Stimulated activated CD8-positive, alpha-beta memory T cell treated with anti-CD3 and anti-CD28 coated beads, Interleukin-15, amount 100 ng/mL, for 48 hours (primary cell): ENCODE measurements at places on chromosomes 11 and 22.

DNA sequence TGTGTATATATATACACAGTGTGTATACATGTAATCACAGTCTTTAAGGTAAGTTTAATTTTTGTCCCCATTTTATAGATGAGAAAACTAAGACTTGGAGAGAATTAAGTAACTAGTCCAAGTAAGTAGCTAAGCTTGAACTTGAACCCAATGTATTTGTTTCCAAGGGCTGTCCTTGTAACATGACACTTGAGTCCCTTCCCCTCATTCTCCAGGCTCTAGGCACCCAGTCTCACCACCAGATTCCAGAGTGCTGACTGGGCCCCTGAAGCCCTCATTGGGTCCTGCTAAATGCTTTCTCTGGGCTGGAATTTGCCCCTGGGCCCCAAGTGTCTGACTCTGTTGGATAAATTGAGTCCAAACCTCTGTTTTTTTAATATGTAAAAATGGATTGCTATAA is 45.5 kb downstream of the ADM start:
- DNase-seq = no peak

- DNase-seq = no peak
Measured at GRCh38 chr22:31230871-31231621, 18.9 kb downstream of the LIMK2 start.

- DNase-seq = no peak
Measured at GRCh38 chr11:86241956-86242535, 2.5 kb upstream of the EED start.

DNA sequence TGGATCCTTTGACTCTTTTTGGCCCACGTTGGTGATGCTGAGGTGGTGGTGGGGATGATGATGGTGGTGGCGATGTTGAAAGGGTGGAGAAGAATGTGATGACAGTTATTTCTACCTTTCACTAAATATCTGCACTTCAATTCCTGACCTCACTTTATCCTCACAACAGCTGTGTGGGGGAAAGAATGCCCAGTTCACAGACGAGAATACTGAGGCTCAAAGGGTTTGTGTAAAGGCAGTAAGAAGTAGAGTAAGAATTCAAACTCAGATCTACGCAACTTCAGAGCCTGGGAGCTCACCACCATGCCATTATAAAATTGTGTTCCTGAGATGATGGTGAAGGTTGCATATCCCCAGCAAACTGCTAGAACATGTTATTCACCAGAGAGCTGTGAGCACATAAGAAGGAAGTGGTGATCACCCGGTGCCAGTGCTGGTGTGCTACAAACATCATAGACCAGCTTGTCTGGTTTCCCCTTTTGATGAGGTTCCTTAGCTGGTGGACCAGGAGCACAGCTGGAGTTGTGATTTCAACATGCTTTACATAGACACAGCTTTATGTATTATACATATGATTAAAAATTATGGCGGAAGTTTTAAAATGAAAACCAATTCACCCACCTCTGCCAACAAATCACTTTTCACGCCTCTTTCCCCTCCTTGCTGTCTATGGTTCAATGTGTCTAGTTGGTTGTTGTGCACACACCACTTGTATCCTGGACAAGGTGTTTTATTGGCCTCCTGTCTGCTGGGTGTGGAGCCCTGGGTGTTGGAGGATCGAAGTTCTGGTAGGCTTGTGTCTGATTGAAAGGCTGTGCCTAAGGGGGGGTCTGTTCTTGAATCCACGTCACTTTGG is 6.2 kb downstream of the ST14 start:
- DNase-seq = no peak

- no peak for DNase-seq
Measured at GRCh38 chr22:29626497-29627195, 23.2 kb downstream of the NF2 start.

- no peak for DNase-seq
Measured at GRCh38 chr11:60563553-60564235, 48.5 kb downstream of the MS4A13 start.

- no peak for DNase-seq
Measured at GRCh38 chr11:36487619-36488018, 22.5 kb downstream of the TRAF6 start.

- DNase-seq = no peak
Measured at GRCh38 chr22:48756146-48757111, 1071.2 kb downstream of the BRD1 start.

DNA sequence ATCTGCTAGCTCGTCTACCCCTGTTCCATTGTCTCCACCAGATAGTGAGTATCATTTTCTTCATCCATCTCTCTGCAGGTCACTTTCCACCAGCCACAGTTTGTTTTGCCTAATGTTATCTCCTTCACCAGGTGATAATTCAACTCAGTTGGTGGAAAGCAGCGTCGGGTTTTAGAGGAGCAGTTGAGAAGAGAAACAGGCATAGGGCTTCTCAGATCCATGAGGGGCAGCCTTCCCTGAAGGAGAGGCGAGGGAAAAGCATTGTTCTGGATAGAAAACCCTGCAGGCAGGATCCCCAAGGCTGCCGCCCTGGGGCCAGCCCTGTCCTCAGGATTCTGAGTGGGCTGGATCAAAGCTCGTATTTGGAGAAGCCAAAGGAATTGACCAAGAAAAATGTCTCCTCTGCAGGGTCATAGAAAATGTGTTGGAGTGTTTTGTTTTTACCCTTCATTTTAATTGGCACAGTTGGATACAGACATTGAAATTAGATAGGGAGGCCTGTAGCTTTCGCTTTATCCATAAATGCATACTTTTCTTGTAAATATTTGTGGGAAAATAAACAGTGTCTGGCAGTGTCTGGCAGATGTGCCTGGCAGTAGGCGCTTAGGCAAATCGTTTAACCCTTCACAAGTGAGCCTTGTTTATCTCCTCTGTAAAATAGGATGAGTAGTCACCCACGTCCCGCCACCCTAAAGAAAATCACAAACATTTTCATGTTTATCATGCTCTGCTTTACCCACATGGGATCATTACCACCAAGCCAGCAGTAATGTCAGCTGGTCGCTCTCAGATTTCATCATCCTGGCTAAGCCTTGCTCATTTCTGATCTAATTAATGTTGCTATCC is 73.4 kb upstream of the TTC12 start:
- DNase-seq = no peak

DNA sequence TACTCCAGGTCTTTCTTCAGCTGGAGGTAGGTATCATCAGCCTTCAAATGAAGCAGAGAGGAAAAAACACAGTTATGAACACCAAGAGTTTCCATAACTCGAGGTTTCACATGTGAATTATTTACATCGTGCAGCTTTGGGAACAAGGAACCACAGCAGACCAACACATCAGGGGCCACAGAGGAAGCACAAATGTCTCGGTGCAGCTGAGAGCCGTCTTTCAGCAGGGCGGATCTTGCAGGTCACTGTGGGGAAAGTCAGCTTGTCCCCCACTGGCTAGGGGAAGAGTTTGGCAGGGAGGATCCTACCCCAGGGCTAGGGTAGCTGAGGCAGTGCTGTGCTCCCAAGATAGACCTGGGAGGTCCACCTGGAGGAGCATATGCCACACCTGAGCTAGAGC is 74.7 kb downstream of the C11orf58 start:
- DNase-seq = no peak

DNA sequence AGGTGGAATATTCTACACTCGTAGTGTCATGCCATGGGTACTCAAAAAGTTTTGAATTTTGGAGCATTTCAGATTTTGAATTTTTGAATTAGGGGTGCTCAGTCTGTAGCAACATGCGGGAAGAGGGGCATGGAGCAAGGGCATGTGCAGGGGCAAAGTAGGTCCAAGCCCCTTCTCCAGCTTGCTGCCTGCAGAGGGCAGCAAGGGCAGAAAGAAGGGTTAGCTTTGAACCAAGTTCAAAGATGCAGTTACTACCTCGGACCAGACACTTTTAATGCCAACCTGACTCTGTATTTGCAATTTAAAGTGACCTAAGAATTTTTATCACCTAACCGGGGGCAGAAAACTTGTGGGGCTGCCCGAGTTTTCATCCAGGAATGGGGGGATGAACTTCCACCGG is 68.2 kb downstream of the CD82 start:
- no peak for DNase-seq

DNA sequence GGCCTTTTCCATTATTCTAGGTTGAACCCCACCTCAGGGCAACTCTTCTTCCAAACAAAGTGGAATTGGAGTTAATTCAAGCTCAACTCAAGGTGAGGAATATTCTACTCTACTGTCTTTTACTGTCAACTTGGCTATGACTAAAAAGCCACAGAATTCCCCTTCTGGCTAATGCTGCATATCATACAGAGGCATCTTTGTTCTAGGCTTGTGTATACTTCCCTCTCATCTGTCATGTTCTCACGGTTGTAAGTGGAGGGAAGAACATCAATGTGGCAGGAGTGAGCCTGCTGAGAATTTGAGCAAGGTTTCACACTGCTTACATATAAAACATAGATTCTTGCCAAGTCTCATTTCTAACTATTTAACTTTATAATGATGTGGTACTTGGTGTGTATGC is 921.4 kb upstream of the CNTN5 start:
- DNase-seq = no peak

- DNase-seq = no peak
Measured at GRCh38 chr11:121929581-121929980, 186.4 kb downstream of the BLID start.

GRCh38 chr11:110470716-110471115 is 41.0 kb downstream of the FDX1 start:
- DNase-seq = no peak

- DNase-seq = no peak
Measured at GRCh38 chr22:19057999-19058491, 64.2 kb downstream of the DGCR2 start.

DNA sequence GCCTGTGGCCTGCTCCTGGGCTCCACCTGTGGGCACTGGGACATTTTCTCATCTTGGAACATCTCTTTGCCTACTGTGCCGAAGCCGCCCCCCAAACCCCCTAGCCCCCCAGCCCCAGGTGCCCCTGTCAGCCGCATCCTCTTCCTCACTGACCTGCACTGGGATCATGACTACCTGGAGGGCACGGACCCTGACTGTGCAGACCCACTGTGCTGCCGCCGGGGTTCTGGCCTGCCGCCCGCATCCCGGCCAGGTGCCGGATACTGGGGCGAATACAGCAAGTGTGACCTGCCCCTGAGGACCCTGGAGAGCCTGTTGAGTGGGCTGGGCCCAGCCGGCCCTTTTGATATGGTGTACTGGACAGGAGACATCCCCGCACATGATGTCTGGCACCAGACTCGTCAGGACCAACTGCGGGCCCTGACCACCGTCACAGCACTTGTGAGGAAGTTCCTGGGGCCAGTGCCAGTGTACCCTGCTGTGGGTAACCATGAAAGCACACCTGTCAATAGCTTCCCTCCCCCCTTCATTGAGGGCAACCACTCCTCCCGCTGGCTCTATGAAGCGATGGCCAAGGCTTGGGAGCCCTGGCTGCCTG is 1.4 kb downstream of the SMPD1 start:
- no peak for DNase-seq

DNA sequence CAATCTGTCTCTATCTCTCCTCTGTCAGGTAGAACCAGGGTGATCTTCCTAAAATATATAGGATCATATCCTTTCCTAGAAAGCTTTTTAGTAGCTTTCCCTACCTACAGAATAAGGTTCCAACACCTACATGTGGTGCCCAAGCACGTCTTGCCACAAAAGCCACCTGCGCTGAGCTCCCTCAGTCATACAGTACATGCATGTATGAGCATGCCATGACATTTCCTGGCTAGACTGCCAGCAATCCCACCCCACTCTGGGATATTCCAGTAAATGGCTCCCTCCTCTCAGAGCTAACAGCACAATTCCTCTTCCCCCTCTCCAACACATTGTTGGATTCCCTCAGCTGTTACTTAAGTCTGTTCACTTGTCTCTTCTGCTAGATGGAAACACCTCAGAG is 398.0 kb downstream of the TENM4 start:
- DNase-seq = no peak

- no peak for DNase-seq
Measured at GRCh38 chr11:122207505-122207904, 91.5 kb upstream of the BLID start.

GRCh38 chr11:68051191-68052136 is 12.6 kb downstream of the TCIRG1 start:
- DNase-seq = no peak

GRCh38 chr22:31637891-31638618 is 24.0 kb downstream of the PISD start:
- no peak for DNase-seq

- DNase-seq = no peak
Measured at GRCh38 chr22:25008666-25009065, 56.1 kb downstream of the KIAA1671 start.

DNA sequence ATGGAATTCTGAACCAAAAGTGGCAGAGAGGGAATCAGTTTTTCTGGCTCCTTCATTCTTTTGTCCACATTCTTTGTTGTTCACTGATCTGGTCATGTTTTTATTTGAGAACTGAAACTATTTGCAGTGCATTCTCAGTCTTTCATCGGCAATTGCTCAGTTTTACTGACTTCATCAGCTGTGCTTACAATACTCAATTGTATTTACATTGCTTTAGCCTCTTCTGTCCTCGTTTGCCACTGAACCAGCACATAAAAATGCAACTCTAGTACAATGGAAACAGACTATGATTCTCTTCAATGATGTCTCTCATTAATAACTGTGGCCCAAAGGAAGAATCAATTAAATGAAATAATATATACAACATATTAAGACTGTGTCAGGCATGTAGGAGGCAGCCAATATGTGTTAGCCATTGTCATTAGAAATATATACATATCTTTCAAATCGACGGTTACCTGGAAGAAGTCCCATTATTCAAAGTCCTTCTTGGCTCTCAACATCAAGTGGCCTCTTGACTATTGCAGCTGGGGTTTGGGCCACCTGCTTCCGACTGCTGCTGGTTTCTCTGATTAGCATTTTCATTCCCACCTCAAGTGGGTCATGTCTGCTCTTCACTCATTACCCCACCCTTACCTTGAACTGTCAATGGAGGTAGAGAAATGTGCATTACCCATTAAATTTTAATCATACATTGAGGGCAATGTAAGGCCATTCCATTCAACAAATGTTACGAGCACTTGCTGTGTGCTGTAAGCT is 600.1 kb downstream of the INSC start:
- DNase-seq = no peak

DNA sequence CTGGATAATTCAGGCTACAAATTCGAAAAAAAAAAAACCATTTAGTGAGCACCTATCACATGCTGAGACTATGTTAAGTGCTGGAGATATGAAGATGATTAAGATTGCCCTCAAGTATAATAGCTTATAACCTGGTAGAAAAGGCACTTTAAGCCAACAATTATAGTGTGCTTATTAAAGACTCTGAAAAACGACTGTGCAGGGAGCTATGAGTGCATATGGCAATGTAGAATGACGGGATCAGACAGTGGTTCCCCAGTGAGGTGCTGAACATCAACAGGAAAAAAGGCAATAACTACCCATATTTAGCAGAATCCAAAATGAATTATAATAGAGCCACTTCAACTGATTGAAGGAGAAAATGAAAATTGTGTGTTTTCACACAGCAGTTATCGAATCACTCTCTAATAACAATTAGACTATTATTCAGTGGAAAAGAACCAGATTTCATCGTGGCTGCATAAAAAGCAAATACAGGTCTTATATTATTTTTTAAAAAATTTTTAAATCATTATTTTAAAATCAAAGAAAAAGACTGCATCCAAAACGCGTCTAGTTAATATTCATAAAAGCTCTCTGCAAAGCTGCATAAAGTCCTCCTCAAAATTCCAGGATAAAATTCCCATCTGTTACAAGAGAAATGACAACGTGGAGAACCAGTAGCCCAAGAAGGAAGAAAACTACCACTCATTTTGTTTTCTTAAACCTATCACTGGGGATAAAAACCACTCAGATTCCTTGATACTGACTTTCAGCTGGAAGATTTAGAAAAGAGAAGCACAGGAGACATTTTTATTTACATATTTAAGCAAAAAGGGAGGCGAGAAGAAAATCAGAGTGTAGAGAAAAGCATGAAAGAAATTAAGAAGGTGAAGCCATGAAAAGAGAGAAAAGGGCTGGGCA is 1.1 kb downstream of the MTMR2 start:
- DNase-seq = no peak
